ENCODE measurements at places on chromosomes 7 and 10.

DNA sequence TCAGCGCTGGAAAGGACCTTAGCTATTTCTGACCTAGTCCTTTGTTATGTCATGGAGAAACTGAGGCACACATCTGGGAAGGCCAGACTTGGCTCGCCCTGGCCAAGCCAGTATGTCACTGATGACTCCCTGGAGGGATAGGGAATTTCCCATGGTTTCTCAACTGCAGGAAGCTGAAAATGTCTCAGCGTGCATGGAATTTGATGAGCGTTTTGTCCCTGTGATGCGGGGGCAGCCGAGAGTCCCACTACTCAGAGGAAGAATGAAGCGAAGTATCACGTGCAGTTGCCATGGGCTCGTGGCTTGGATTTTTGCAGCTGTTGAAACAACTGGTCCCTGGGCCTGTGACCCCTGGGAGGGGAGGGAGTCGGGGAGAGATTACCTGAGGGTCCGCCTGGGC, 44.8 kb downstream of the CLIP2 start:
- no peak for DNase-seq

- DNase-seq, result peak; percentile 84
These were observed 122.4 kb downstream of the CLEC2L start for GRCh38 chr7:139645572-139646523.

GRCh38 chr7:985915-986741, 3.1 kb downstream of the CYP2W1 start:
- DNase-seq, result no peak

DNA sequence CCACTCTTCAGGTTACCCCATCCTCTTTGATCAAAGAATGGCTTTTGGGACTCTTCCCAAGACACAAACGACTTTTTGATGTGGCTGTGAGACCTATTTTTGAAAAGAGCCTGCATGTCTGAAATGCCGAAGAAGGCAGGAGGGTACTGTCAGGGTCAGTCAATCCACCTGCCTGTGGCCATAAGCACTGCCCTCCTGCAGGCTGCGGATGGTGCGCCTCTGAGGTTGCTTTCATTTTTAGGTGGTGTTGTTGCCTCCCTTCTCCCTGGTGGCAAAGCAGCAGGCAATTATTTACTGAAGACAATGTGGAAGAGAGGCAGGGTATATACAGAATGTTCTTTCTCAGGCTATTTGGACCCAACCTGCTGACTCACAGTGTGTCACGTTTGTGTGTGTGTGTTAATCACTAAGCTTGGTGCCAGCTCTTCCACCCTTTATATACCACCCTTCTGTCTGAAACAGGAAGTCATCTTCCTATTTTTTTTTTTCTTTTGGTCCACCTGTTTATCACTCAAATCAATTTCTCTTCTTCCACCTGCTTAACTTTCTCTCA, 1421.2 kb upstream of the CELF2 start:
- no peak for DNase-seq

DNA sequence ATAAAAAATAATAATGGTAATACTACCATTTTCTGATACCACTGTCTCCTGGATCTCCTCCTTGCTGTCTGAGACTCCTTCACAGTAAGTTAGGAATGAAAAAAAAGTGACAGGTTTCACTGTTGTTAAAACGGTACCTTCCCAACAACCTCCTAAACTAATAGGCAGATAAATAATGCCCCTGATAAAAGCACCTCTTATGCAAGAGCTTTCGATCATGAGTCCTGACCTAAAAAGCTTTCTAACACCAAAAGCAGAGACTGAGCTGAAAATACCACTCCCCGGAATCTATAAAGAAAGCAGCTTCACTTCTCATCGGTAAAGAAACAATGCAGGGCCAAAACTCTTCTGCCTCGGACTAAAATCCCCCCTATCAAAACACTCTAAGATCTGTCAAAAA, 14.5 kb downstream of the PARD3 start:
- DNase-seq, result no peak

GRCh38 chr10:132618158-132618919, 80.8 kb downstream of the INPP5A start:
- no peak for DNase-seq

- no peak for DNase-seq
These were observed 24.6 kb downstream of the NAMPT start for GRCh38 chr7:106260136-106260561.

DNA sequence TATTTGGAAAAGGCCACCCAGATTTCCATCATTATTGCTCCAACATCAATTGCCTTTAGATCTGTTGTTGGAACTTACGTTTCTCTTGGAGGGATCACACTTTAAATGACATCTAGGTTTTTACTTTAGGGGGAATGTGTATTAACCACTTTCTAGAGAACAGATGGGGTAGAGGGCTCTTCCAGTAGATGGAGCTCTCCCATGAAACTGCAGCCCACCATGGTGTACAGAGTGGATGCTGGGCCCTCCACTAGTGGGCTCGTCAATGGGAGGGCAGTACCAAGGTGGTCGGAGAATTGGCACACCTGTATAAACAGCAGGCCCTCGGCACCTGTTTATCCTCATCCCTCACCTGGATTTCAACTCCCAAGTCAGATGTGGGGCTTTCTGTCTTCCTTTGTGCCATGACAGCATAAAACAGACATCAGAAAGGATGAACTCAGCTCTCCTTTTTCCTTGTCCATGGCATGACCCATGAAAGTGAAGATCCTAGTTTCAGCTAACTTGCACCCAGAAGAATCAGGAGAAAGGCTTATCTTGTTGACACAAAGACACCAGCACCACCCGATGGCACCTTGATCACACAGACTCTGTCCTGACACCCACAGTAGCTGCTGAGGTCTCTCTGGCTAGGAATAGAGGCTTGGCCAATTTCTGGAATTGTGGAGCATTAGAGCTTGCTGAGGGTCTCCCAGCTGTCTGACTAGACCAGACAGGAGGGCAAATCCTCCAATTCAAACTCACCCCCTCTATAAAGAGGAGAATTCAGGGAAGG, 150.5 kb downstream of the CYP26A1 start:
- no peak for DNase-seq

DNA sequence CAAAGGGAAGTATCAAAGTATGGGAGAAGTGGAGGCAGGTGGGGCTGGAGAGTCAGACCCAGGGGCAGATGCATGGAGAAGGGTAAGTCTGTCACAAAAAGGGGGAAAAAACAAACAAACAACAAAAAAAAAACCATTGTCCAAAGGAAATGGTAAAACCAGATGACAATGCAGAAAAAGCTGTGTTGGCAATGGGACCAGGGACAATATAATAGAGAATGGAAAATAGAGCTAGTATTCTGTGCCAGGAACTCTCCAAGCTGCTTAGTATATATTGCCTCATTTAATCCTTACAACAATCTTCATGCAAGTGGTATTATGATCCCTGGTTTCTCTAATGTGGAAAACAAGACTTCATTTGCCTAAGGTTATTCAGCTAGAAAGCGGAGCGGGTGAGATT, 13.1 kb upstream of the KDM7A start:
- DNase-seq, result no peak

- DNase-seq, result no peak
These were observed 146.0 kb downstream of the SND1 start for GRCh38 chr7:127798023-127798422.

GRCh38 chr7:94100723-94101345, 96.7 kb upstream of the BET1 start:
- DNase-seq, result no peak

DNA sequence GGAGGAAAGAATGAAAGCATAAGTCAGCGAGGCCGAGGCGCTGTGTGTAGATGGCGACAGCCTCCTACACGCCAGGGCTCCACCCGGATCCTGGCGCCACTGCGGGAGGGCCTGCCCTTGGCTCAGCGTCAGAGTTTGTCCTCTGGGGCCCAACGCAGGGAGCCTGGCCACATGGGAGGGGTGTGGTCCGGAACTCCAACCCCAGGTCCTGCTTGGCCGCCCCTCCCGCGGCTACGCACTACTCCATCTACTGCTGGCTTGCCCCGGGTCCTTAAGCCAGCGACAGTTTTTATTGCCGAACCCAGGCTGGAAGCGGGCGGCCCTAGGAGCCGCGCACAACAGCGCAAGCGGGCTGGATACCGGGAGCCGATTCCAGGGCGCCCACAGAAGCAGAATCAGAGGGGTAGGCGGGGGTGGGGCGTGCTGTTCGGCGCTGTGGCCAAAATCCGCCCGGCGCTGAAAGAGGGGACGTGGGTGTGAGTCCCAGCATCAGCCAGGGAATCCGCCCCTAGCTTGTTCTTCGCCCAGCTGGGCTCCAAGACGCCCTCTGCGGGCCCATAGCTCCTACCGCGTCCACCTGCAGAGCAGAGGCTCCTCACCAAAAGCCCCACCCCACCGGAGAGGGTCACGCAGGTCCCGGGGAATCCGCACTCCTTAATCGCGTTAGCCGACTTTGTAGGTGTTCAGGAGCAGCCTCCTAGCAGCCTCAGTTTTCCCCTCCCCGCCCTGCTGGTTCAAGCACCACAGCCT, 4.5 kb downstream of the KAZALD1 start:
- DNase-seq, result peak; percentile 65
